CD4-positive, alpha-beta T cell treated with Interleukin-10 for 1 hour (primary cell): ENCODE measurements at places on chromosomes 12 and 14.

DNA sequence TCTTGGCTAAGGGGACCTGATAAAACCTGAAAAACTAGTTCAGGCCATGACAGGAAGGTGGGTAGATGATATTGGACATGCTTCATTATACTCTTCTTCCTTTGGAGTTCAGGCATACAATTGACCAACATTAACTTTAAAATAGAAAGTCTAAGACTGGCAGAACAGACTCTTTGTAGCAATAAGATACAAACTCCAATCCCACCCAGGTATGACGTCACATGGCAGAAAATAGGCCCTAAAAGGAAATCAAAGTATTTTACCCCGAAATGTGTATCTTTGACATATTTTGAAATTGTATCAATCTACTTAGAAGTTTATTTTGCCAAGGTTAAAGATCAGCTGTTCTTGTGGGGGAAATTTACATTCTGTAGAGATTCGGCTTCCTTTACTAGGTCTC, 198.1 kb upstream of the LRIG3 start:
- DNase-seq = no peak

GRCh38 chr12:28998662-28999120, 150.4 kb upstream of the FAR2 start:
- no peak for DNase-seq

GRCh38 chr12:26520869-26521268, 312.1 kb downstream of the ITPR2 start:
- no peak for DNase-seq

DNA sequence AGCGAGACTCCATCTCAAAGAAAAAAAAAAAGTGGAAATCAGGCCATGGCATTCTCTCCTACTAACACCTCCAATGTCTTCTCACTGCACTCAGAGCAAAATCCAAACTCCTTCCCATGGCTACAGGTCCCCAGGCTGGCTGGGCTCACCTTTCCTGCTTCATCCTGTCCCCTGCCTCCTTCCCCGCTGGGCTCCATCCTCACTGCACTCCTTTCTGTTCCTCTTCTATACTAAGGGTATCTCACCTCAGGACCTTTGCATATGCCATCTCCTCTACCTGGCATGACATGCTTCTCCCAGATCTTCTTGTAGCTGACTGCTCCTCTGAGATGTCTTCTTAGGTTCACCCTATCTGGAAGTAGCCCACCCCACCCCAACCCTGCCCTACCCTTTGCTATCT, 111.1 kb downstream of the DPF3 start:
- no peak for DNase-seq

- DNase-seq = no peak
Observed at GRCh38 chr14:89765346-89765745, 189.2 kb downstream of the EFCAB11 start.

- peak; percentile 15 for DNase-seq
Observed at GRCh38 chr12:31866523-31866922, 92.7 kb upstream of the RESF1 start.
